Stimulated activated effector memory CD8-positive, alpha-beta T cell treated with anti-CD3 and anti-CD28 coated beads, Interleukin-12 subunit alpha, Interleukin-12 subunit beta, amount 100 ng/mL, for 72 hours (primary cell): ENCODE measurements at places on chromosomes 6 and 20.

DNA sequence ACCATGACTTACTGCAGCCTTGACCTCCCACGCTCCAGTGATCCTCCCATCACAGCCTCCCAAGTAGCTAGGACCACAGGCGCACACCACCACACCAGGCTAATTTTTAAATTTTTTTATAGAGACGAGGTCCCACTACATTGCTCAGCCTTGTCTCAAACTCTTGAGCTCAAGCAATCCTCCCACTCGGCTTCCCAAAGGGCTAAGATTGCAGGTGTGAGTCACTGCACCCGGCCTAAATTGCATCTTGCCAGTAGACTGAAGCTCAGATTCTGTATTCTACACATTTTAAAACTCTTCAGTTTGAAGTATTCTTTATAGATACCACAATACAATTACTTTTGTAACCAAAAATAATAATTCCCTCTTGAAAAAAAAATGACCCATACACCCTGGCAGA lies 11.4 kb downstream of the NUDT3 start:
- no peak for DNase-seq

- DNase-seq, result peak; percentile 84
Measured at GRCh38 chr20:38726804-38727606, 2.7 kb downstream of the SLC32A1 start.

- DNase-seq, result no peak
Measured at GRCh38 chr6:119187596-119187995, 109.1 kb upstream of the FAM184A start.

GRCh38 chr20:33783818-33784217 lies 27.3 kb upstream of the CHMP4B start:
- DNase-seq, result no peak

GRCh38 chr20:5078399-5078958 lies 41.3 kb downstream of the PCNA start:
- peak; percentile 47 for DNase-seq

DNA sequence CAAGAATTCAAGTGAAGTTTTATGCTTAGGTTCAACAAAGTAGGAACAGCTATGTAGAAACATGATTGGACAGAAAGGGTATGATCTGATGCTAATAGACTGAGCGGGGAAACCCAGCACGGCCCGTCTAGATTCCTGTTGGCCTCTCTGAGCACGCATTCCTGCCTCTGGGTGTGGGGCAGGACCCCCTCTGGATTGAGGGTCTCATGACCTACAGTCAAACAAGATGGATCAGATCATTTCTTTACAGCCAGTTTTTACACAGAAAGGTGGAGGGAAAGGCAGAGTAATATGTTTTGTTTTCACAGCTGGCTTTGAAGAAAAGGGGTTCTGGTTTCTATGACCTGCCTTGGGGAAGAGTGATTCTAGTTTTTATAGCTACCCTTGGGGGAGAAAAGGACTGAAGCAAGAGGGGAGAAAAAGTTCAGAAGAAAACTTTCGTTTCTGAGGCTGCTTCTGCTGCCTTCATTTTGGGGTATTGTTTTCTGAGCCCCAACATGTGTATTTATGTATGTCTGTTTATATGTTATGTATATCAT lies 99.6 kb upstream of the SLC22A16 start:
- no peak for DNase-seq

- DNase-seq, result no peak
Measured at GRCh38 chr6:24257282-24257681, 100.6 kb downstream of the DCDC2 start.

GRCh38 chr6:153083869-153084268 lies 47.2 kb downstream of the RGS17 start:
- DNase-seq, result no peak

DNA sequence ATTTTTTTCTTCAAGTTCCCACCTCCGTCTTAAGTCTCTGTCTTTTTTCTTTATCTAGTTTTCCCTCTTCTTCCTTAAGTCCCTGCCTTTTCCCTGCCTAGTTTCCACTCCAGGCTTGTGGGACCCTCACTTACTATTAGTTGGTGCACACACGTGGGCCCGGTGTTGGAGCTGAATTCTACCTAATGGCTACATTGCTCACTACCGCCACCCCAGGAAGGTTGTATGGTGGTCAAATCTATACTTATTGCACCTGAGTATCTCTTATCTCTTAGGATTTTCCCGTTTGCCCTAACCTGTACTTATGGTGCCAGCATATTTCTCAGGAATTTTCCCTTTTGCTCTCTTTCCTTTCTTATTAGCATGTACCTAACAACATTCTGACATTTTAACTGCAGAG lies 692.8 kb downstream of the EPM2A start:
- no peak for DNase-seq

DNA sequence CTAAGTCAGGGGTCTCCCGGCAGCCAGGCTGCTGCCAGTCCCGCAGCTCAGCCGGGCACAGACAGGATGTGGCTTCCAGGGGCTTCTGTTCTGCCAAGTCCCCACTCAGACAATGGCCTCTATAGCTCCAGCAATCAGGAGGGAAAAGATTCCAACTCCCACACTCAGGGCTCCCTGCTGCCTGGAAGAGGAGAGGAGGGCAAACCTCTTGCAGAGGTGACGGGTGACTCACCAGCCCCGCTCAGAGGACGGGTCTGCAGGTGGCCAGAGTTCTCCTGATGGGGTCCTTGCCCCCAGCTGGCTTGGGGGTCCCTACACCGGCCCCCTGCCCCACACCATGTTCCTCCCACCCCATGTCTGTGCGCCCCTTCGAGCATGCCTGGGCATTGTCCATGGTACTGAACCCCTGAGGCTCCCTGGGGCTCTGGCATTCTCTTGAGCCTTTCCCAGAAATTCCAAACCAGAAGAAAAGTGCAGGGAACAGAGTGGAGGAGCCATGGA lies 32.6 kb downstream of the NTSR1 start:
- DNase-seq, result no peak

- DNase-seq, result no peak
Measured at GRCh38 chr20:61704661-61705060, 361.0 kb downstream of the TAF4 start.

DNA sequence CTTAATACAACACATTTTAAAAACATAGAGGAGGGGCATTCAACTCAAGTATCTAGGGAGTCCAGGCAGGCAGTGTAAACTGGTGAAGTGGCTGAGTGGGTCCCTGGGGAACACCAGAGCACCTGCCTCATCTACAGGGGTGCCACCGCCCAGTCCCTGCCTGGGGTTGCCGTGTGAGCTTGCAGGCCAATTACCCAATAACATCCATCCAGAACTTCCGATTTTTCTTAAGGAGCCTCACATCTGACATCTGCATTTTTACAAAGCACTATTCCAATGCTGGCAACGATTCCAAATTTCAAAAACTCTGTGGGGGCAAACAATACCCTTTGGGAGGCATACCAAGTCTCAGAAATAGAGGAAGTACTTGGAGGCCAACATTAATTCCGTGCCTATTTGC lies 288.4 kb upstream of the TSHZ2 start:
- no peak for DNase-seq

- DNase-seq, result no peak
Measured at GRCh38 chr6:116616737-116617053, 416 bp downstream of the RSPH4A start.
